D341Med (cell line): ENCODE measurements at places on chromosomes 4 and X.

DNA sequence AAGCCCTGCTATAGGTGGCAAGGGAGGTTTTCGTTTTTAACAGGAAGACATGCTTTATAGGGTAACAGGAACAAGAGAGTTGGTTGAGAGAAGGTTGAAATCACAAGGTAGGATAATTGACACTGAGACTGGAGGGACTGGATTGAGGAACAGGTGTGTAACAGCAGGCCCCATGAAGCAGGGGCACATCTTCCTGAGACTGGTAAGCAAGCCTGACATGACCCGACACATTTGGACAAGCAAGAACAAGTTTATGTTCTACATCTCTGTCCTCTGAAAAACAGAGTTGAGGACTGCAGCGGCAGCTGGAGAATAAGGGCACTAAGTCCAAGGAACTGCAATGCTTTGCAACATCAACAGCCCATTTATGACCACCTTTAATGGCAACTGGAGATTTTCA lies 5.2 kb downstream of the RPS4X start:
- DNase-seq = no peak

DNA sequence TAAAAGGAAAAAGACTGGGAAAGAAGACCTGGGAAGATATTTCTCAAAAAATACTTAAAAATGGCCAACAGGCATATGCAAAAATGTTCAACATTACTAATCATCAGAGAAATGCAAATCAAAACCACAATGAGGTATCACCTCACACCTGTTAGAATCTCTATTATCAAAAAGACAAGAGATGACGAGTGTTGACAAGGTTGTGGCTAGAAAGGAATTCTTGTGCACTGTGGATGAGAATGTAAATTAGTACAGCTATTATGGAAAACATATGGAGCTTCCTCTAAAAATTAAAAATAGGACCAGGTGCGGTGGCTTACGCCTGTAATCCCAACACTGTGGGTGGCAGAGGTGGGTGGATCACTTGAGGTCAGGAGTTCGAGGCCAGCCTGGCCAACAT lies 50.0 kb downstream of the C4orf46 start:
- DNase-seq = no peak

- DNase-seq = no peak
These were observed 171.7 kb downstream of the SLIT2 start for GRCh38 chr4:20423420-20423819.

- no peak for DNase-seq
These were observed 137.8 kb upstream of the DUSP21 start for GRCh38 chrX:44705817-44706551.

DNA sequence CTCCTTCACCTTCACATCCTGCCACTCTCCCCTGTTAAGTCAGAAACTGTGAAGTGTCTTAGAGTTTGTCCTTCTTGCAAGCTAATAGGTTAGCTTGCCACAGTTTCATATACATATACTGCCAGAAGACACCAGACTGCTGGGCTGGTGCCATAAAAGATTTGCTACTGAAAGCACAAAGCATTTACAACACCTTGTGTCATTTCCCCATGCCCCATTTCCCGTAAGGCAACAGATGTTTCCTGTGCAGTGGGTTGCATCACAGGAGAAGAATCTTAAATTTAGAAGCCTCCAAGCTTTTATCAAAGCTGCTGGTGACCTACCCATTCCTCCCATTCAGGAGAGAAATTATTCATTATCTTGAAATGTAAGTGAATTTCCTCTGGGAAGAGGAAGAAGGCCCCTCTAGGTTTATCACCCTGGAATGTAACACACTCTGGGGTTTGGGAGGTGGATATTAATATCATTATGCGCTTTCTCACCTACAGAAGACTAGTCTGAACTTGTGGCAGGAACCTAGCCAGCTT lies 34.5 kb upstream of the RAB33B start:
- DNase-seq = no peak

GRCh38 chrX:134669378-134670098 lies 11.3 kb upstream of the PLAC1 start:
- DNase-seq = no peak

DNA sequence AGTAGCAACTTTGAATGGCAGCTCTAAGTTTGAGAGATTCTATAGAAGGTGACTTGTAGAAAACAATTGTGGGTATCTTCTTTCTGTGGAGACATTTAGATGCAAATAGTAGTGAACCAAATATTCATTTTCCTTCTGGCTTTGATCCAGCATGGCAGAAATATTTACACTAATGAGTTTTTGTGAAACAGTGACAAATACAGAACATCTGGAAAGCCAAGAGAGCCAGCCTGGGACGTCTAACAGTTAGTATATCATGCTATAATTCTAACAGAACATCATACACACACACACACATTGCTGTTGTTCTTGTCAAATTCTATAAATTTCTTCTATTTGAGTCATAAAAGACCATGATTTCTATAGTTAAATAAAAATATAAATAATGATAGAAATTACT lies 1777.9 kb downstream of the ARAP2 start:
- DNase-seq = no peak

DNA sequence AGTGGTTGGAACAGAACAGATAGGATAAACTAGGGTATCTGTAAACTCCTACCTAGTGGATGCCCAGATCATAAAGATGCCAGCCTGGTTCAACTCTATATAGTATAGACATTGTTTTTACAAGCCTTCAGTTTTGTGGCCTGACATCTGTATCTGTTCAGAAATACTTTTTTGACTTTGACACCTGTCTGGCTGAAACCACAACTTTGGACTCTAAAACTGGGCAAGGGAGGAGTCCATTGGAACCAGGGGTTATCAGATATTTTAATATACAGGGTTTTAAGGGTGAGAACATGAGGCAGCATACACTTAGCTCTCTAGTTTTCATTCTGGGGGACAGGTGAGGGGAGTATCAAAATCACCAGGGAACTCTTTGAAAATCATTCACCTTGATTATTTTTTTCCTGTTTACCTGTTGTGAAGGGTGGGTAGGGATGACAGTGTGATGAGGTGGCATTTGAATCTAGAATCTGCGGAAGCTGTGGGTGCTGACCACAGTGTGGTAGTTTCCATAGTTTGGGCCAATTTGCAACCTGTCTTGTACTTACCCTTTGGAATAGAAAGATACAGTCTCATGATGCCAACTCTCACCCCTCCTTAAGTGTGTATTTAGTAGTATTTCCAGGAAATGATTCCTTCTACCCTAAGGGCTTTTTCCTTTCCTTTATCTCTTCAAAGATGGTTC lies 20.6 kb downstream of the GAB1 start:
- no peak for DNase-seq

GRCh38 chr4:24471486-24472160 lies 112.7 kb downstream of the DHX15 start:
- DNase-seq = peak; percentile 61

DNA sequence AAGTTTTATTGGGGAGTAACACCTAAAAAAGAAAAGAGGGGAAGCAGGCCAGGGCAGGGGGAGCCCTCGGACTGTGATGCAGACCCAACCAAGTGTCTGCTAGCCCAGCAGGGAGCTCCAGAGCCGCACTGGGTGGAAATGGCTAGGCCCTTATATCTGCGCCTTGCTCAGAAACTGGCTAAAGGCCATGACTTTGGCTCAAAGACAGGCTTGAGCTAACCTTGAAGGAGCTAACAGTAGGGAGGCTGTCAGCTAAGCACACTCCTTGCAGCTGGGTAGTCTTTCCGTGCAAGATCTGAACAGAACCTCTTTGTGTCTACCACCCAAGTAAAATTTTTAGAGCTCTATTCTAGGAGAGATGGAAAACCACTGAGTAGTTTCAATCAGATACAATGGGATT lies 43.0 kb downstream of the SEPSECS start:
- DNase-seq = no peak

GRCh38 chrX:259692-260355 lies 21.4 kb upstream of the PLCXD1 start:
- DNase-seq = no peak

GRCh38 chr4:25760518-25761157 lies 102.2 kb downstream of the SEL1L3 start:
- DNase-seq = no peak

GRCh38 chrX:49919617-49920016 lies 2.8 kb upstream of the CLCN5 start:
- peak; percentile 38 for DNase-seq

- no peak for DNase-seq
These were observed 15.6 kb downstream of the PAQR3 start for GRCh38 chr4:78923464-78924312.

DNA sequence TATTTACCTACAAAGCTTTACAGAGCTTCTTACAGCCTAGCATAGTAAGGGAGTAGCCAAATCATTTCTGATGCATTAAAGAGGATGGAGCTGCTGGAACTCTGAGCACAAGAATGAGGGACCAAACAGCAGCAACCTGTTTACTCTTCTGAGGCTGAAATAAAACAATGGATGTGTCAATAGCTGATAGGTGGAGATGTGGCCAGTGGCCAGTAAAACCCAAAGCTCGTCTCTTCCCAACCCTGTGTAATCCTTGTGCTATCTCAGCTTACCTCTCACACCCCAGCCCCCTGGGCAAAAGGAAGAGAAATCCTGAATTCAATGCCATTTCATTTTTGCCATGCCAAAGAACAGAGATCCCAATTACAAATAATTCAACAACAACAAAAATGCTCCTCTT lies 446.7 kb upstream of the SMIM31 start:
- DNase-seq = no peak

DNA sequence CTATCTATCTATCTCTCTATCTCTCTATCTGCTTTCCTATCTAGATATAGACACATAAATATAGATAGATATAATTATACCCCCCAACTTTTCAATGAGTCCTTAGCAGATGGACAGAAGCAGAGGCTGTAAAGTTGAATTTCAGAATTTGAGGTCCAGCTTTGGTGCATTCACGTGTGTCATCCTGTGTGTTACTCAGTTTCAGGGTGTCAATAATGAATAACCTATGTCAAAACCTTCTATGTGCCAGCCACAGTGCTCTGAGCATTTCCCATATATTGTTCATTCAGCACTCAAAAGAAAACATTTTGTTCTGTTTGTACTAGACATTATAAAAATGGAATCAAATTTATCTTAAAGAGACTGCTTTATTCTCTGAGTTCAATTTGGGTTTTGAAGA lies 310.0 kb downstream of the ARHGAP24 start:
- DNase-seq = no peak

DNA sequence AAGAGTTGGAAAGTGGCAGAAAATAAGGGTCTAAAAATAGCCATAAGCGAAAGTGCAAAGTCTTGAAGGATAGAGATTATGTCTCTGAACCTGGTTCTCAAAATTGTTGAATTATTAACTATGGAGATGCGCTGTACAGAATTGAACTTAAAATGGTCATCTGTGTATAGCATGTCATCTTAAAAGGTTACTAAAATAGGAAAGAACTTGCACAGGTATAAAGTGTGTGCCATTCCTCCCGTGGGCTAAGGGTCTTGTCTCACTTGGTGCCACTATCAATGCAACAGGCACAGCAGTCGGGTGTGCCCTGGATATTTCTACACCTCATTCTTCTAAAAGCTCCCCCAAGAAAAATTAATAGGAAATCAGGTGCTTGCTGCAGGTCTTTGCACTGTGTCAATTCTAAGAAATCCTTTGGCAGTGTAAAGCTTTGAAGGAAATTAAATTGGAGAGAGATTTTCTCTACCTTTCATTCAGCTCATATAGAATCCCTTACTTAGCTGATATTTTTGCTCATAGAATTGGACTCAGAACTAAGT lies 2.4 kb downstream of the SORBS2 start:
- no peak for DNase-seq

GRCh38 chr4:138677748-138678147 lies 337.8 kb upstream of the NOCT start:
- DNase-seq = no peak

GRCh38 chr4:166012129-166013030 lies 139.3 kb downstream of the TLL1 start:
- DNase-seq = no peak

- no peak for DNase-seq
These were observed 25.6 kb downstream of the ZMAT1 start for GRCh38 chrX:101906136-101906796.

GRCh38 chrX:101171883-101172400 lies 47.6 kb upstream of the DRP2 start:
- DNase-seq = no peak

DNA sequence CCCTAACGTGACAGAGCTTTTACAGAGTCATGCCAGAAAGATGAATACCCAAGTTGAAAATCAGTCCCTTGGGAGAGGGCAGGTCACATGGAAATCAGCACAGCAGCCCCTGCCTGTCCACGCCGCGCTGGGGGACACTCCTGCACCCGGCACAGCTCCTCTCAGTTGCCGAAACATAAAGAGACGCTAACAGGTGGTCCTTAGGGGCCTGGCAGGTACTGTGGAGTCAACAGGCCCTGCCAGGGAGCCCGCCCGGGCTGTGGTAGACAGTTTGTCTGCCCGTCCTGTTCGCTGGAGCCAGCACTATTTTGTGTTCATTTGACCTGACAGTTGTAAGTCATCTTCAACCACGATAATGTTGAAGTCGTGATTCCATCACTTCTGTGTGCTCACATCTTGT lies 30.5 kb downstream of the NELFA start:
- DNase-seq = no peak

DNA sequence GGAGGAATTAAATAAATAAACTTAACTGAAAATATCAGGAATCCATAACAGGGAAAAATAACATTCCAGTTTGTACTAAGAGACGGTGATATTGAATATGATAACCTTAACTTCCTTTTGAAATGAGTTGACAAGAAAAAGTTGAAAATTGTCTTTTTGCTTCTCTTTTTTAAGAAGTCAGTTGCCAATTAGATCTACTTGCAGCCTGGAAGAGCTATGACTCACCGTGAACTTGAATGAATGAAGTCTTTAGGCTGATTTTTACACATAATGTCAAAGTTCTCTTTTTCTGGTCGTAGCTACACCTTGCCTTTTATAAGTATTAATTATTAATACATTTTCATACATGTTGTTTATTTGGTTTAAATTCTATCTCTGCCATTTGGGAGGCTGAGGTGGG lies 94.4 kb upstream of the HPGD start:
- no peak for DNase-seq

DNA sequence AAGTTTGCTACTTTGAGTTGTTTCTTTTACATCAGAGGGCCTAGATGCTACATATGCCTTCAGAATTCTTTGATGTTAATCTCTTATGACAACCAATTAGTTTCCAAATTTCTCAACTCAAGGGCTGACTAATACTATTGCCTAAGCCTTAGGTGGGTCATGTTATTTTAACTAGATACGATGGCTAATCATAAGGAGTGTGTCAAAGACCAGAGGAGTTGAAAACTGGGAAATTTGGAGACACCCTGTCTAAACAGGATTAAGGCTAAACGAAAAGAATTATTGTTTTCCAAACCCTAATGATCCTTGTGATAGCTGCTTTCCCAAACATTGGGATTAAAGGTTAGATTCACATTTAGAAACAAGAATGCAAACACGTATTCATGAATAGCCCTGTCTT lies 228.5 kb downstream of the PCDH7 start:
- DNase-seq = no peak

DNA sequence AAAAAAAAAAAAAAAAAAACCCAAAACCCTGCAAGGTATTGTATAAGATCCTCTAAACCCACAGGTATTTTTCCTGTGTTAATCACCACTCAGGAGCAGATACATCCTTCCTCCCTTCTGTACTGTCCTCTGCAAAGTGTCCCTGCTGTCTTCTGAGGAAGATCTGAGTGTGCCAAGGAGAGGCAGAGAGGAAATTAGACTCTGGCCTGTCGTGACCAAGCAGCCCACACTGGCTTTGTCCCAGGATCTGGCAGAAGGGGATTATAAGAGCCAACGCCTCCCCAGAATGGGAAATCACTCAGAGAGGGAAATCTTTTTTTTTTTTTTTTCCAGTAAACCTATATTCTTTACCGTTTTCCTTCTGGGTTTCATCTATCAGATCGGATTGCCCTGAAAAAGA lies 39.6 kb downstream of the PTCHD1 start:
- DNase-seq = peak; percentile 14
